ENCODE measurements at places on chromosomes 16 and 17. TPM values are rescaled to one million over a fixed set of nuclear protein-coding genes. Genes with fewer than 3 reads are reported as not detected.

DNA sequence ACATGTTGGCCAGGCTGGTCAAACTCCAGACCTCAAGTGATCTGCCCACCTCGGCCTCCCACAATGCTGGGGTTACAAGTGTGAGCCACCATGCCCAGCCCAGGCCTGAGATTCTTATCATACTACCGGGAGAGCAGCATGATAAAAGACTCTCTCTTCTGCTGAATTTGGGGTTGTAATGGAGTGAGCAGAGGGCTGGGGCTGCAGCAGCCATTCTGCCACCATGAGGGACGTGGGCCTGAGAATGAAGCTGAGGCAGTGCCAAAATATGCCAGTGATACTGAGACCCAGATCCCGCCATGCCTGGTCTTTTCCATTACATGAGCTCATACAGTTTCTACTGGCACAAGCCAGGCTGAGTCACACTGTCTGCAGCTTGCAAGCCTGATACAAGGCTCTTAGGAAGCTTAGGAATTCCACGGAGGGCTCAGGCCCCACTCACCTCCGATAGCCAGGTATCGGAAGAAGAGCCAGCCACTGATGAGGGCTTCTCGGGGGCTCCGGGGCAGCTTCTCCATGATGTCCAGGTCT is 19.6 kb upstream of the P2RX1 start:
- DNase-seq: peak; percentile 42

DNA sequence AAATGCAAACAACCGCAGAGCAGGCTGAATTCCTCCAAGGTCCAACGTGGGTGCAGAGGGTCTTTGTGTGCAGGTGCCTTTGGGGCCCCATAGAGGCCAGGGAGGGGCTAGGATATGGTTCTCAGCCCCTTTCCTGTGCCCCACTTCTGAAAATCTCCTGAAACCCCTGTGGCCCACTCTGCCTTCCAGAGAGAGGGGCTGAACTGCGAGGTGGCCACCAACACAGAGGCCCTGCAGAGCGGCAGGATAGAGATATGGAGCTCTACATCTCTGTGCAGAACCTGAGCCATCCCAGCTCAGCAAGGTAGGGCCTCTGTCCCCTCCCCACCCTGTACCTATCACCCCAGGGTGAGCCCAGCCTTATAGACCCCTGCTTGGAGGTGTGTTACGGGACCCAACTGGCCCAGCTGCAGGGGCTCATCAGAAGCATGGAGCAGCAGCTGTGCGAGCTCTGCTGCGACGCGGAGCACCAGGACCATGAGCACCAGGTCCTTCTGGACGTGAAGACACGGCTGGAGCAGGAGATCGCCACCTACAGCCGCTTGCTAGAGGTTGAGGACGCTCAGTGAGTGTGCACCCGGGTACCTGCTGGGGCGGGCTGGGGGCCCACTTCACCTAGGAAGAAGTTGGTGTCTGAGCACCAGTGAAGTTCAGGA is 5.5 kb downstream of the USP6 start:
- DNase-seq: no peak

DNA sequence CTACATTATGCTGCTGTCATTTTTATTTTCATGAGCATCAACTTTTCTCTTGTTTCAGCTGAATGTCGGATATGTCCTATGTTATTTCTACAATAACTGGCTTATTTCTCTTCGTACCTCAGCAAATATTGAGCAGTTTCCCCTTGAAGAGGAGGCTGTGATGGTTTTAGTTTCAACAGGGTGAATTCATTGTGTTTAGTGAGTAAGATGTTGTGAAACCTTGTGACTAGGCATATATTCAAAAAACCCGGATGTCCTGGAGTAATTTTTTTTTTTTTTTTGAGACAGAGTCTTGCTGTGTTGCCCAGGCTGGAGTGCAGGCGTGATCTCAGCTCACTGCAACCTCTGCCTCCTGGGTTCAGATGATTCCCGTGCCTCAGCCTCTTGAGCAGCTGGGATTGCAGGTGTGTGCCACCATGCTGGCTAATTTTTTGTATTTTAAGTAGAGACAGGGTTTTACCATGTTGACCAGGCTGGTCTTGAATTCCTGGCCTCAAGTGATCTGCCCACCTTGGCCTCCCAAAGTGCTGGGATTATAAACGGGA is 11.1 kb downstream of the CPD start:
- no peak for DNase-seq

DNA sequence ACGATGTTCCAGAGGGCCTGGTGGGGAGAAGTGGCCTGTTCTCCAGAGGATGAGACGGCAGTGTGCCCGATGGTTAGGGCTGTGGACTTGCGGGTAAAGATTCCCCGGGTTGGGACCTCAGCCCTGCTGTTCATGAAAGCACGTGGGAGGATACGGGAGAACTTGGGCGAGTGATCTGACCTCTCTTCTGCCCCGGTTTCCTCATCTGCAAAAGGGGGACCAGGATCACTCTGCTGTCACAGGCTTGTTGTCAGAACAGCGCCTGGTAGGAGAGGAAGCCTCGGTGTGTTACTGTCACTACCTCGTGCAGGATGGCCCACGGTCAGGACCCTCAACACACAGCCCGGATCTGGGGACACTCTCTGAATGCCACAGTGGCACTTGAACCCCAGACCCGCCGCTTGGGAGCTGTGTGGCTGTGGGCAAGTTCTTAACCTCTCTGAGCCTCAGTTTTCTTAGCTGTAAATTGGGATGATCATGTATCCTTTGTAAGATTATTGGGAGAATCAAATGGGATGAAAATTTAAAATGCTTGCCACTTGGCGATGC is 85.6 kb upstream of the CDC42EP4 start:
- DNase-seq: no peak

DNA sequence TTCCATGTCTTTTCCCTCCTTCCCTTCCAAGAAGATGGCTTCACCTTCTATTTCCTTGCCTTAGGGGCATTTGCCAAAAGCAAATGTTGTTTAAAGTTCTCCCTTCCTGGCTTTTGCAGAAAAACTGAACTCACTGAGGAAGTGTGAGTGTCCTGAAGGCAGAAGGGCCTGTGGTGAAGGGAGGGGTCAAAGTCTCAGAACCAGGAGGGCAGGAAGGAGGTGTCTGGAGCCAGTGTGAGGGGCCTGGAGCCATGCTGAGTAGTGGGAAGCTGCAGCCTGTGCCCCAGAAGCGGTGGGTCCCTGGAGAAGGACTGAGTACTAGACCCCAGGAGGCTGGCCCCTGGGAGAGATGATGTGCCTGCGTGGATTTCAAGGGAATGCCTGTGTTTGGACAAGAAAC is 23.8 kb upstream of the SUPT4H1 start:
- no peak for DNase-seq

GRCh38 chr17:55053855-55054254 is 85.3 kb downstream of the STXBP4 start:
- DNase-seq: no peak

DNA sequence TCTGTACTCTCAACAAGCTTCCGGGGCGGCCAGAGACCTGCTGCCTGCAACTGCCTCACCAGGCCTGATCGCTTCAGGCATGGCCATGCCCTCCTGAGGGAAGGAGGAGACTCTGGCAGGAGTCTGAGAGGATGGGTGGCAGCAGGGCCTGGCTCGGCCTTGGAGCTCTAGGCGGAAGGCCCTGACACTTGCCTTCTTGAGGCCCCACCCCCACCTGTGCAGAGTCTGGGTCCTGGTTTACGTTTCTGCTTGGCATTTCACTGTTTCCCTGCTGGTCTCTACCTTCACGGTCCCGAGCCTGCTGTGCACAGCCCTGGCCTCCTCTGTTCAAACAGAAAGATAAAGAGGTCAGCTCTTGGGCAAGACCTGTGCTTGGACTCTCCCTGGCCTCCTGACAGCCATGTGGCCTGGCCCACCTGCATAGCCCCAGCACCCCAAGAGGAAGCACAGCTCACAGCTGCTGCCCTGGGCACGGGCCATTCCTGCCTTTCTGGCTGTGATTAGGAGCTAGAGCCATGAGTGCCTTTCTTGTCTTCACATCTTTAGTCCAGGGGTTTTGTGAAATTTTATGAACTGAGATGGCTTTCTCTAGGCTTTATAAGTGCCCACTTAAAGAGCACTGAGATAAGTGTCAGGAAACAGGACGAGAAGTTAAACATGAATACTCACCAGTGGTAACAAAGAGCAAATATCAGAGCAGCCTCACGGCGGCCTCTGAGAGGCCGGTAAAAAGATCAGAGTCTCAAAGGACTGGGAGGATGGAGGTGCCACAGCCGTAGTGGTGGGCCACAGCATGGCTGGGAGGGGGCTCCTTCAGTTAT is 25.6 kb upstream of the MTSS2 start:
- no peak for DNase-seq

DNA sequence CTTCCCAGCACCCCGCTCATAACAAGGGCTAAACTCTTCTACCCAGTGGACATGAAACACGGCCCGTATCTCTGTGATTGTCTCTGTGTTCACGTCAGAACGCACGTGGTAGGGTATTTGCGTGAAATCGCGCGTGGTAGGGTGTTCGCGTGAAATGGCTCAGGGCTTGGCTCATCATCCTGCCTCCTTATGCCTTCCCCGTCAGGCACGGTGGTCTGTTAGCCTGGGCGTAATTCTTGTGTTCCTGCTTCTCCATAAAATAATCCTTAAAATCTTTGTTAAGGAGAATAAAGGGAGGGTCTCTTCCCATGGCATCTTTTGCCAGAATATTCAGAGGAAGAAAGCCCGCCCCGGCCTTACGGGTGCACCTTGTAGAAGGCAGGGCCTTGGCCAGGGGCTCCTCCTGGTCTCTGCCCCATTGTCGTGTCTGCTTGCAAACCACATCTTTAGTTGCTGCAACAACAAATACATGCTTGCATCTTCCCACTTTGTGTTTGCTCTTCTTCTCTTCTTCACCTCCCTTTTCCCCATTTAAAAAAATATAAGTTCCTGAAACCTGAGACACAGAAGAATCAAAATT is 116.7 kb upstream of the CHMP6 start:
- no peak for DNase-seq

DNA sequence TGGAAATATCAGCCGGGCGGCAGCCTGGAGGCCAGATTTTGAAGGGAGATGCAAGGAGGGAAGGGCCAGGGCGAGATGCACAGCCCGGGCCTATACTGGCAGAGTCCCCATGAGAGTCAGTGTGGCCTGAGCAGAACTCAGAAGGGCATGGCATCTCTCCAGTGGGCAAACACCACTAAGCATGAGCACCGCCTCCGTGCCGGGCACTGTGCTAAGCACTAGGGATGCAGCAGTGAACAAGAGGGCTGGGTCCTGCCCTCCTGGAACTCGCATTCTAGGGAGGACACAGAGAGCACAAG is 33.5 kb downstream of the TK2 start:
- DNase-seq: no peak

The PRDM7 gene
- not detected for total RNA-seq

The USP43 gene
- total RNA-seq: 12.0 TPM

The ABCC12 gene
- not detected for total RNA-seq

The CCL7 gene
- total RNA-seq: not detected

The MAPT gene
- 0.25 TPM for total RNA-seq

Measured in kidney epithelial cell (primary cell).